ENCODE measurements at places on chromosomes 4 and X. TPM values are rescaled to one million over a fixed set of nuclear protein-coding genes. Genes with fewer than 3 reads are reported as not detected.

MAGEB10 gene
- total RNA-seq, result not detected

TEX13B gene
- not detected for total RNA-seq

HPSE gene
- 3.5 TPM for total RNA-seq

SPANXC gene
- not detected for total RNA-seq
